HCT116 (cell line): ENCODE measurements at places on chromosomes 4 and X.

GRCh38 chrX:96982161-96982560 is 98.5 kb downstream of the RPA4 start:
- DNase-seq = no peak
- H3K27ac ChIP-seq = no peak overlapping the region
- no peaks in the 10 kb centered on the region for H3K4me1 ChIP-seq
- H3K36me3 ChIP-seq = no peaks in the 10 kb centered on the region

GRCh38 chr4:27000820-27001219 is 140.2 kb downstream of the STIM2 start:
- DNase-seq = no peak
- H3K4me1 ChIP-seq = peaks cover 6% of the 10 kb centered on the region; the same call in 1 of the 2 replicates
- H3K27me3 ChIP-seq = no peaks in the 10 kb centered on the region
- H3K27ac ChIP-seq = no peak overlapping the region
- no peak overlapping the region for H3K4me3 ChIP-seq
- H3K36me3 ChIP-seq = no peaks in the 10 kb centered on the region; the same call in 1 of the 2 replicates

DNA sequence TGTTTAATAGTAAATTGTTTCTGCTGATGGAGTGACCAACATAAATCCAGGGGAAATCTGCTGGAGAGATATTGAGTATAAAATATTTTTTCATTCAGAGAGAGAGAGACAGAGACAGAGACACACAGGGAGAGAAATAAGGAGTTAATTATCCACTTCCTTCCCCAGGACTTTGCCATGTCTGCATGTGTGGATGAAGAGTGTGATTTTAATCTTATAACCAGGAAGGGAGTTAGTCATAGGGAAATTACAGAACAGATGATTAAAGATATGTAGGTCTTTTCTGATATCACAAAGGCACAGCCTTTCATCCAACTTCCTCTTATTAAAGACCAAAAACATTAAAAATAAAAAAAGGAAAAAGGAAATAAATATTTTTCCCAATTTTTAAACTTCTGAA is 526.3 kb downstream of the SPRY1 start:
- DNase-seq = no peak
- no peak overlapping the region for H3K4me3 ChIP-seq
- H3K36me3 ChIP-seq = no peaks in the 10 kb centered on the region
- H3K27me3 ChIP-seq = no peaks in the 10 kb centered on the region
- H3K27ac ChIP-seq = no peak overlapping the region

GRCh38 chr4:94253036-94253435 is 45.4 kb downstream of the SMARCAD1 start:
- no peak overlapping the region for H3K27ac ChIP-seq
- H3K36me3 ChIP-seq = peaks cover 24% of the 10 kb centered on the region
- DNase-seq = peak; percentile 6
- no peak overlapping the region for H3K4me3 ChIP-seq
- H3K27me3 ChIP-seq = no peaks in the 10 kb centered on the region

GRCh38 chr4:118718511-118719170 is 33.4 kb downstream of the METTL14 start:
- H3K27ac ChIP-seq = no peak overlapping the region
- H3K4me1 ChIP-seq = peaks cover 7% of the 10 kb centered on the region; the same call in 1 of the 2 replicates
- no peaks in the 10 kb centered on the region for H3K36me3 ChIP-seq
- no peak for DNase-seq
- no peaks in the 10 kb centered on the region for H3K27me3 ChIP-seq

DNA sequence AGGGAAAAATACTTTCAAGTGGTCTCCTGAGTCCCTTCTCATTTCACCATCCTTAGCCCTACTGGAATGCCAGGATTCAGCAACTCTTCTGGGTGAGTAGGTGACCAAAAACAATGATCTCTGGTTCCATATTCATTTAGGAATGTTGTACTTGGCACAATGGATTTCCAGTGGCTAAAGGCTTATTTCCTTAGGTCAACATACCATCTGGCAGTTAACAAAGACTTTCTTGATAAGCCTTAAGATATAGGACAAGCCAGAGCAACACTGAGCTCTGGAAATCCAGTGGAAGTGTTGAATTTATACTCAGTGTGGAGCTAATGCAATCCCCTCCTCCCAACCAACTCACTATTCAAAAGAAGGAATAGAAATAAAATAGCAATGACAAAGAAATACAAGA is 139.4 kb upstream of the EMCN start:
- H3K27me3 ChIP-seq = no peaks in the 10 kb centered on the region
- H3K27ac ChIP-seq = no peak overlapping the region
- H3K36me3 ChIP-seq = no peaks in the 10 kb centered on the region
- no peak for DNase-seq

DNA sequence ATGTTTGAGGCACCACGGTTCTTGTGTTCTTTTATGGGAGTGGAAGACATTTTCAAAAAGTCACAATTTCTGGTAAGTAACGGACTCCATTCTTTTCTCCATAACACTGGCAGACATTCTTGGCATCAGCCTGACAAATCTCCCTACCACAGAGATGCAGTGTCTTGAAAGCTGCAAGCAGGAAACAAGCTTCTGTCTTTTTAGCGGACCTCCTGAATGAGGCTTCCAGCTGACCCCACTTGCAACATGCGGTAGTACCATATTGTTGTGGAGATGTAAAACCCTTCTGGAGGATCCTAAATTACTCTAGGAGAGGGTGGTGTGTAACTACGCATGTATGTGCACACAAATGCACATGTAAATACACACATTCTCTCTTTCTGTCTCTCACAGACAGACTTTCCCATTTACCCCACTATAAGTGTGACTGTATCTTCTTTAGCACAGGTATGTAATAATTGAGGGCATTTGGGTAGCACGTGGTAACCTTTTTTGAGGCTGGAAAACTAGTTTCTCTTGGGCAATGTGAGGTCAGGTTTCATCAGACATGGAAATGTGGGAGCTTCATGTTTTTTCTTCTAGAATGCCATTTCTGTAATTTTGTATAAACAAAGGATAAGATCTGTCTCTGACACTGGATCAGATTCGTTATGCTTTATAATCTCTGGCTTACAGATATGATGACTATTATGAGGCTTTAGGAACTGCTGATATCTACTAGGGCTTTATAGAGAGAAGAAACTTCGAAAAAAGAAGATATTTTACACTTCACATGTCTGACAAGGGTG is 130.1 kb downstream of the MGST2 start:
- no peaks in the 10 kb centered on the region for H3K36me3 ChIP-seq
- no peak for DNase-seq
- no peak overlapping the region for H3K27ac ChIP-seq
- no peaks in the 10 kb centered on the region for H3K4me1 ChIP-seq
- no peak overlapping the region for H3K4me3 ChIP-seq

DNA sequence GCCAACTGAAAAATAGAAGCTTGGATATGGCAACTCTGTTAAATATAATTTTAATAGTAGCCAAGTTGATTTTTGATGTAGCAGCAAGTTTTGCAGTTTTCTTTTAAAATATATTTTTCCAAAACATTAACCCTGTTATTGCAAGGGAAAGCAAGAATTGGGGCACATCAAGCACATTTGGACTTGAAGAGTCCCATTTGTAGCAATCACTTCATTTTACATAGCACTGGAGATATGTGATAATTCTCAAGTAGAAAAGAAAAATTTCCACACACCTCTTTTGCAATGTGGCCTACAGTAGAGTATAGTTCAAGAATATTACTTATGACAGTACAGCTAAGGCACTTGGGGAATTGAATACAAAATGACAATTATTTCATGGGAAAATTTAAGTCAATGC is 1.9 kb upstream of the PPP4R3C start:
- no peaks in the 10 kb centered on the region for H3K36me3 ChIP-seq
- H3K27ac ChIP-seq = no peak overlapping the region
- no peaks in the 10 kb centered on the region for H3K4me1 ChIP-seq

DNA sequence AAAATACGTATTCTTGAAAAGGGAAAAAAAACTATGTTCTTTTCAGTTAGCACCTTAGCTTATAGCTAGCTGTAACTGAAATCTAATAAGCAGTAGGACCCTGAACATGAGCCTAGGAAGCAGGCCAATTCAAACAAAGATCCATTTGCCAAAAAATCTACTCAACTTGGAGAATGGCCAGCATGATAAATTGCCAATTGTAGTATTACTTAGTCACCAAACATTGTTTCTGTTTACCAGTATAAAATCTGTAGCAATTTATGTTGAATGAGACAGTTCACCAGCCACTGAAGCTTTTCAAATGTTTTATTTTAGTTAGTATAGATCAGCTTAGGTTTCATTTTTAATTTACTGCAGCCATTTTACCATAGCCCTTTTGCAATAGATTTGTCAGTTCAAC is 323.6 kb upstream of the DIPK2B start:
- H3K27me3 ChIP-seq = no peaks in the 10 kb centered on the region
- no peaks in the 10 kb centered on the region for H3K36me3 ChIP-seq
- no peak overlapping the region for H3K4me3 ChIP-seq
- no peak for DNase-seq
- no peak overlapping the region for H3K27ac ChIP-seq

DNA sequence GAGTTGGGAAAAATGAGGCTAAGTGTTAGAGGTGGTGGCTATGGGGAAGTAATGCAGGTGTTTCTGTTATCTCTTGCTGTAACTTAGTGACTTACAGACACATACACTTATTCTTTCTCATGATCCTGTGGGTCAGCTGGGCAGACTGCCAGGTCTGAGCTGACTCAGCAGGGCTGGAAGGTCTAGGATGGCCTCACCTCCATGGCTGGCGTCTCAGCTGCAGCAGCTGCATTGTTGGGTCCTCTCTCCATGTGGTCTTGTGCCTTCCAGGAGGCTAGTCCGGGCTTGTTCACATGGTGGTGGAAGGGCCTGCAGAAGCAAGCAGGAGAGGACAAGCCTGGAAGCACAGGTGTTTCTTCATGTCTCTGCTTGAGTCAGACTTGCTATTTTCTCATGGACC is 172.7 kb downstream of the NHS start:
- no peaks in the 10 kb centered on the region for H3K36me3 ChIP-seq
- H3K4me1 ChIP-seq = peaks cover 14% of the 10 kb centered on the region
- H3K4me3 ChIP-seq = no peak overlapping the region
- peak overlapping the region; percentile 24; the same call in 1 of the 2 replicates for H3K27ac ChIP-seq

GRCh38 chrX:153649178-153649914 is 2.3 kb downstream of the DUSP9 start:
- DNase-seq = no peak
- no peak overlapping the region for H3K4me3 ChIP-seq
- H3K27ac ChIP-seq = no peak overlapping the region
- no peaks in the 10 kb centered on the region for H3K36me3 ChIP-seq

DNA sequence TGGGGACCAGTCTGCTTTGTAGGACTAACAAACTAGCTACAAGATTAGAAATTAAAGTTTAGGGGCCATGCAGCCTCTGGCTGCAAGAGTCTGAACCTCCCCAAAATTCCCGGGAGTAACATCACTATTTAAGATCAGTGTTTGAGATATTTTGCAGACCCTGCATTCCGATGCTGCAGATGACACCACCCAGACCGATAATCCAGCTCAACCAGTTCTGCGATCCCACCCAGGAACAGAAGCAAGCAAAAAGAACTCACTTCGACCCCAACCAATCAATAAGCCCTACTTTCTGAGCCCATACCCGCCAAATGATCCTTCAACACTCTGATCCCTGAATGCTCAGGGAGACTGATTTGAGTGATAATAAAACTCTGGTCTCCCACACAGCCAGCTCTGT is 877.8 kb downstream of the FAT4 start:
- no peaks in the 10 kb centered on the region for H3K36me3 ChIP-seq
- no peak overlapping the region for H3K4me3 ChIP-seq
- no peak overlapping the region for H3K27ac ChIP-seq

GRCh38 chr4:38751341-38752010 is 31.3 kb downstream of the TLR10 start:
- no peak overlapping the region for H3K4me3 ChIP-seq
- peaks cover 20% of the 10 kb centered on the region for H3K4me1 ChIP-seq
- H3K36me3 ChIP-seq = no peaks in the 10 kb centered on the region
- no peaks in the 10 kb centered on the region for H3K27me3 ChIP-seq
- no peak overlapping the region for H3K27ac ChIP-seq

DNA sequence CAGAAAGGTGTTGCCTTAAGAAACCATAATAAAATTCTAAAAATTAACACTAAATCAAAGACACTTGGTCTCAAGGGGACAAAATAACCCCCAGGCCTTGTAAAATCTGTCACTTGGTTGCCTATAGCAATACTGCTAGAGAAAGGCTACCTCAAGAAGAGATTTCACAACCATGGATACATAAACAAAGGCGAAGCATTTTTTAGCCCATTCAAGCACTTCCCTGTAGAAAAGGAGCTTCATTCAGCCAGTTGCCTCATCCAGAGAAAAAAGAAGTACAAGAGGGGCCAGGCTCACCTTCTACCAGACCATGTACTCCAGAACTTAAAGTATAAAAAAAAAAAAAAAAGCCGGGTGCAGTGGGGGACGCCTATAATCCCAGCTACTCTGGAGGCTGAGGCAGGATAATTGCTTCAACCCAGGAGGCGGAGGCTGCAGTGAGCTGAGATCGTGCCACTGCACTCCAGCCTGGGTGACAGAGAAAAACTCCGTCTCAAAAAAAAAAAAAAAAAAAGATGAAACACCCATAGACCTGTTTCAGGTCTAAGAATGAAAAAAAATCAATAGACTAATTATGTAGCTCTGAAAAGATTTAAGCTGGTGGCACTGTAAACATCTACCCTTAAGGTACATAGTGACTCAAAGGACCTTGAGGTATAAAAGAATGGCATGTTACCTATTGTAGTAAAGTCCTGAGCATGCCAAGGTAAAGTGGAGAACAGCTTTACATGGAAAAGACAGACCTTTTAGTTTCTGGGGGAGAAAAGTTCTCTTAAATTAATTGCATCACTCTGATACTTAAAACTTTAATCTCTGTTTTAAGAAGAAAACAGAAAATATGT is 18.0 kb downstream of the RUFY3 start:
- no peak overlapping the region for H3K4me3 ChIP-seq
- H3K36me3 ChIP-seq = no peaks in the 10 kb centered on the region
- H3K27ac ChIP-seq = no peak overlapping the region
- H3K4me1 ChIP-seq = peaks cover 17% of the 10 kb centered on the region

DNA sequence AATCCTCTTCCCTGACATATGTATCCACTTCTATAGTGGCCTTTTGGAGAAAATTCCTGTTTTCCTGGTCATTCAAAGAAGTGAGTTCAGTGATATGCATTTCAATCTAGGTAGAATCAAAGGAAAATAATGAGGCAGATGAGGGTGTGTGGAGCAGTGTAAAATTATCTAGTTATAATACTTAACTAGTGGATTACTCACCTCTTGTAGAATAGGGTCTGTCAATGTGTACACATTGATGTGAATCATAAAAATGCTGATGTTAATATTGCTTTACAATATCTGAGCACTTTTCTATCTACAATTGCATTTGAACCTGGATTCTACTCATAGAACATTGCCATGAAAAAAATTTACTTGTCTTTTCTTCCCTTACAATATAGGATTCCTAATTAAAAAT is 293.5 kb downstream of the GBA3 start:
- no peak overlapping the region for H3K27ac ChIP-seq
- H3K4me1 ChIP-seq = no peaks in the 10 kb centered on the region
- DNase-seq = no peak
- no peak overlapping the region for H3K4me3 ChIP-seq
- no peaks in the 10 kb centered on the region for H3K27me3 ChIP-seq

DNA sequence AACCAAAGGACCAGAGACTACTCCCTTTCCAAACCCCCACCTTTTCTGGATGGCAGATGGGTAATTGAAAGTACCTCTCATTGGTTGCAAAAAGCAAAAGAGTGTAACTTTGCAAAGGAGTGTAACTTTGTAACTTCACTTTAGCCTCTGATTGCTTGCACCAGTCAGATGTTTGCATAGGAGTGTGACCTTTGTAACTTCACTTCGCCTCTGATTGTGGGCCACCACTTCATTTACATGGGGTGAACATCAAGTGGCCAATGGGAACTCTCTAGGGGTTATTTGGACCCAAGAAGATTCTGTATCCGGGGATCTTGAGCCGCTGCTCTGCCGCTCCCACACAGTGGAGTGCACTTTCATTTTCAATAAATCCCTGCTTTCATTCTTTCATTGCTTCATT is 9.9 kb upstream of the SLC25A43 start:
- no peaks in the 10 kb centered on the region for H3K27me3 ChIP-seq
- H3K4me3 ChIP-seq = no peak overlapping the region
- H3K4me1 ChIP-seq = no peaks in the 10 kb centered on the region
- DNase-seq = no peak
- H3K27ac ChIP-seq = no peak overlapping the region
